Hindlimb muscle (tissue), 1 donor: ENCODE measurements at places on chromosomes 1 and 21. TPM values are rescaled to one million over a fixed set of nuclear protein-coding genes. Genes with fewer than 3 reads are reported as not detected.

DNA sequence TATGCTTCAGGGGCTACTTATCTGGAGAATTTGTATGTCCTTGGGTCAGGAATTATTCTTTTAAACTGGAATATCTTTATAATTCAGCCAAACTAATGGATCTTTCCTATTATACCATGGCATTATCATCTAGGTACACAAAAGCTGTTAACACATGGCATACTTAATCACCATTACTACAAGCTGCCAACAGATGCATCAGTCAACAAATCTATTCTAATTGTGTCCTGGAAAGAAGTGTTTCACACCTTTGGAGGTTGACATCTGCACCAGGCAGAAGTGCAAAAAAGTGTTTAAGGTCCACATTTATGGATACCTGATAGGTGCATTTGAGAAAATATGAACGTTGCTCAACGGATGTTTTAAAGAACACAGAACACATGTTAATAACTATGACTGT lies 470.2 kb upstream of the ADGRL2 start:
- no peak for DNase-seq

DNA sequence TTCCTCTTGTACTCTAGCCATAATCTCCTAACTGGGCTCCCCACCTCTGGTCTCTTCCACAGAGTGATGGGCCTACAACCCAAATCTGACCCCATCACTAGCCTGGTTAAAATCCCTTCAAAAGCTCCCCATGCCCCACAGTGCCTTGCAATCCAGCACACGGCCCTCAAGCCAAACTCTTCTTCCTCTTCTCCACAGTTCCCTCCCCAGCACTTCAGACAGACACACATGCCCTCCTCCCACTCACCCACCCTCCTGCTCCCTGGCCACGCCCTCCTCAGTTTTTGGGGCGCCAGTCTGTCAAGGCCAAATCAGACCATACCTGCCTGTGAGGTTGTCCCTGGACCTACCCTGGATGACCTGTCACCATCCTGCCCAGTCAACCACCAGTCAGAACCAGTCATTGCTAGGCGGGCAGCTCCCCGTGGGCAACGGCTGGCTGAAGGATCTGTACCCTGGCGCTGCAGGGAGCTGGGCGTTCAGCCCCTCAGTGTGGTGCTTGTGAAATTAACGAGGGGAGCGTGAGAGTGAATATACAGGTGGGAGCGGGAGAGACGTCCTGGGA lies 753 bp downstream of the C1orf210 start:
- no peak for DNase-seq

- no peak for DNase-seq
Observed at GRCh38 chr21:45577801-45578175, 35.5 kb upstream of the SLC19A1 start.

DNA sequence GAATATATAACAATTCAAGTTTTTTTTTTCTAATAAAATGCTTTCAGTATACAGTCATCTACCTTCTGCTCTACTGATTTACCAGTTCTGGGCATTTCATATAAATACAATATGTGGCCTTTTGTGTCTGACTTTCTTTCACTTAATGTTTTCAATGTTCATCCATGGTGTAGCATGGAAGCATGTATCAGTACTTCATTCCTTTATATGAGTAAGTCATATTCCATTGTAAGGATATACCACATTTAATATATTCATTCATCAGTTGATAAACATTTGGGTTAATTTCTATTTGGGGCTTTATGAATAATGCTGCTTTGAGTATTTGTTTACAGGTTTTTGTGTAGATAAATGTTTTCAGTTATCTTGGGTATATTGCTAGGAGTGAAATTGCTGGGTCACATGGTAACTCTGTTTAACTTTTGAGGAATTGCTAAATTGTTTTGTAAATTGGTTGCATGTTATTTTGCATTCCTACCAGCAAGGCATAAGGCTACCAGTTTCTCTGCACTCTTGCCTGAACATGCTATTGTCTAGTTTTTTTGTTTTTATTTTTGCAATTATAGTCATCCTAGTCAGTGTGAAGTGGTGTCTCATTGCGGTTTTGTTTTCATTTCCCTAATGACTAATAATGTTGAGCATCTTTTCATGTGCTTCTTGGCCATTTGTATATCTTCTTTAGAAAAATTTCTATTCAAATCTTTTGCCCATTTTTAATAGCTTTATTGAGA lies 206.1 kb downstream of the TM2D1 start:
- no peak for DNase-seq

DNA sequence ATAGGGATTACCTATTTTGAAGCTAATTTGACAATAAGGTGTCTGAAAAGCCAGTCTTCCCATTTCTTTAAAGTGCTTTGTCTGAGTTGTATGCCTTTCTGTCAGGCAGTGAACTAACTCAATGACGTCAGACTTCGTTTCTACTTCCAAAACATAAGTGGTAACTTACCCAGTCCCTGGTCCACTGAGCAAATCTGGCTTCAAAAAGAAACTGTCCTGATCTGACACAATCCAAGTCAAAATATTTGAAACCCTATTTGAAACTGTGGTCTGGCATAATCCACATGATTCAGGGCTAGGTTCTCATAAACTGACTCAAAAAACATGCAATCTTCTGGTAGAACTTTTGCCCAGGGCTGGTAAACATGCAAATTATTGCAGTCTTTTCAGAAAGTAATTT lies 34.0 kb downstream of the DIRAS3 start:
- DNase-seq: no peak

DNA sequence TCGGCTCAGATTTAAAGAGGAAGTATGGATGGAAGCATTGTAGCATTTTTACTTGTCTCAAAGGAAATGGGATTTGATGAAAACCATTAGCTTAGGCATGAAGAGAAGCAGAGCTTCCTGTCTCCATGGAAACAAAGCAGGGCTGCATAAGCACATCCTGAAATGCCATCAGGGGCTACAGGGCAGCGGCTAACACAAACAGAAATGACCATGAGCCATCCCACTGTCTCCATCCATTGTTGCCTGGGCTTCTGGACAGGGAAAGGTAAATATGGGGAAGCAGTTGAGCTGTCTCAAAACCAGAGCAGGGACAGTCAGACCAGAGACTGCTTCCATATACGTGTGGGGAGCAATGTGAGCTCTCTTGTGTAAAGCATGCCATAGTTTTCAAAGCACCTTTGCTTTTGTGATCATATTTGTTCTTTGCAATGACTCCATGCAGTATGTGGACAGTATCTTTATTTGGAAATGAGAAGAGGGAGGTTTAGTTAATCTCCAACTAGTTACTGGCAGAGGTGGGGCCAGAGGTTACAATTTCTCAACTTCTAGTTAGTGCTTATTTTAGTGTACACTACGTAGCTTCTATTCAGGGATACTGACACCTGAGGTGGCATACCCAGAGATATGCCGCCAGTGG lies 176.1 kb downstream of the CACNA1E start:
- DNase-seq: no peak

- DNase-seq: no peak
Observed at GRCh38 chr1:86649618-86650017, 54.8 kb upstream of the SH3GLB1 start.

DNA sequence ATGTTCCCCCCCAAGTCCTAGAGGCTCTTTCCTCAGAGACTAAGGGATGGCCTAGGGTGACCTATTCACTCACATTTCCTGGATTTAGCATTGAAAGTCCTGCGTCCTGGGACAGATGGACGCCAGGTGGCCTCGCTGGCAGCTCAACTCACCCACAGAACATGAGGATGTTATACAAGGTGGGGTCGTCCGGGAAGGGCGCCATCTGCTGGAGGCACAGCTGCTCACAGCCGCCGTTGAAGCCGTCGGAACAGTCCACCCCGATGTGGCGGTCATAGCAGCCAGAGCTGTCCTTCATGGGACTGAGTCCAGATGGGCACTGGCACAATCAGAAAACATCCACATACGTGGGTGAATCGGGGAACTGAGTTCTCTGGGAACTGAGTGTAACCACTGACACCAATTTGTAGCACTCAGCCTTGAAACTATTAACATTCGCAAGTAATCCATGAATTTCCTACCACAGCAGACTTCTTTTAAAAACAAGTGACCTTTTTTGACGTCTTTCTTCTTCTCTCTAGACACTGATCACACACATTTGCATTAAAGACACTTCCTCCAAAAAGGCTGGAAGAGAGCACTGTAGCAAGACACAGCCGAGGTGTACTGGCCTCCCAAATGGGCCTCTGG lies 215.4 kb downstream of the ASTN1 start:
- no peak for DNase-seq

GRCh38 chr1:195951313-195951712 lies 656.9 kb downstream of the KCNT2 start:
- DNase-seq: no peak

GRCh38 chr1:66154394-66154793 lies 361.7 kb downstream of the PDE4B start:
- no peak for DNase-seq

GRCh38 chr1:71835442-71835813 lies 446.9 kb downstream of the NEGR1 start:
- DNase-seq: no peak

DNA sequence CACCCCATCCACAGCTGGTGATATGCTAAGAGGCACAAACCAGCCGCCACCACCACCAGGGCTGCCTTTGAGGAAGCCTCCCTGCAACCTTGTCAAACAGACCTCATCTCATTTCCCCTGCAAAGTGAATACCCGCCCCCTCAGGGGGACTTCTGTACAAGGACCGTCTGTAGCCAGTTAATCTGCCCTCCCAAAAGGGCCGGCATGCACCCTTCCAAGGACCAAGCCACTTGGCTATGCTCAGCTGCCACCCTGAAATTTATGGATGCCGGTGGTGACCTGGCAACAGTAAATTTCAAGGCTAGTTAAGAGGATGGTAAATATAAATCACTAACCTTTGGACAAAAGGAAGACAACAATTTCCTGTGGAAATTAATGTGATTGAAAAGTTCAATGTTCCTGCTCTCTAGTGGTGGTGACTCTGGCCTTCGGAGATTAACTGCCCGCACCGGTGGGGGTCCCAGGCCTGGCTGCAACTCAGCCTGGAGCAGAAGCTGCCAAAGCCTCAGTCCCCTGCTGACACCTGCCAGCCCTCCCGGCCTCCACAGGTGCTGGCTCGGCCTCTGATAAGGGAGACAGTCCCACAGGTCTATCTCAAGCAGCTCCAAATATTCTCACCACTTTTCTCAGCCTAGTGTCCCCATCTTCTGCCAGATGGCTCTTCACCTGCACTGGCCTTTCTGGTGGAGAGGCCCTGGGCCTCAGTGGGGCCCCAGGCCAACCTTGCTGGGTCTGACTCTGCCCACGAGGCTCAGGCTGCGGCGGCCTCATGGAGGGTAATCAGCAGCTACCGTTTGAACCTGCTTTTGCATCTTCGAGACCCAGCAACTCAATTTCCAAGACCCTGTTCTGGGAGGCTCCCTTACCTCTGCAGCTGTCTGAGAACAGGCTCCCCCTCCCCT lies 12.2 kb downstream of the TMEM53 start:
- DNase-seq: no peak

GRCh38 chr1:206631085-206631509 lies 4.2 kb upstream of the DYRK3 start:
- peak; percentile 80 for DNase-seq

DNA sequence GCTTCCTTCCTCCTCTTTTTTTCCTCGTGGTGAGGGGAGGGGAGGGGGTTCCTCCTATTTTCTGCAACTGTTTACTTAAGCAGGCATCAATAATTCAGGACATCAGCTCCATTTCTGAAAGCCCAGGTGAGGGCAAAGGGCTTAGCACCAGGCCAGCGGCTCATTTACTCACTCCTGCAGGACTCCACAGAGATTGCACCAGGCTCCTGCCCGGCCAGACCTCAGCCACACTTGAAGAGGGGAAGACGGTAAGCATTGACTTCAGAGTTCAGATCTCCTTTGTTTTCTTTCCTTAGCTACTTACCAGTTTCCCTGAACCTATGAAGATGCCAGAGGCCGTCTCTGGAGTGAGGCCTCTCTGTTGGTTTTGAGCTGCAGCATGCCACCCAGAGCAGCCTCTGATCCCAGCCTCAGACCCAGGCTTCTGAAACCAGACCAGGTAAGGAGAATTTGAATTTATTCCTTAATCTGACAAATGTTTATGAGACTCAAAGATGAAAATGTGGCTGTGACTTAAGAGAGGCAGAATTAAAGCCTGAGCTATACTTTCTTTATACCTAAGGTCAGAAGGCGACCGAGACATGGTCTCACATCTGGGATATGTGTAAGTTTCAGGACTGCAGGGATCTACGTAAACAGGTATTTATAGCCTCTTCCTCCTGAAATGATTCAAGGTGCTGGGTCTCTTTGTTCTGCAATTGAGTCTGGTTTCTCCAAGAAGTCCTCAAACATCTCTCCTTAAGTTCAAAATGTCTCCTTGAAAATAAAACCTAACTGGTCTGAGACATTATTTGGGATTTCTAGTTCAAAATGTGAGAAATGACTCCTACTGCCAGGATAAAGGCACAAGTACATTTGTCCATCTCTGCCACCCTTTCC lies 272.5 kb upstream of the RUNX1 start:
- DNase-seq: no peak

- no peak for DNase-seq
Observed at GRCh38 chr1:210123924-210124589, 108.5 kb upstream of the SERTAD4 start.

The ZNF683 gene
- not detected for polyA plus RNA-seq

The TFF2 gene
- not detected for polyA plus RNA-seq

The HAO2 gene
- polyA plus RNA-seq: not detected

The SLC44A5 gene
- polyA plus RNA-seq: 0.54 TPM

The TRIM62 gene
- polyA plus RNA-seq: 7.5 TPM
